ENCODE measurements at places on chromosomes 3 and 15.

- no peak for DNase-seq
Measured at GRCh38 chr15:84816694-84817465, at the start of gene ALPK3. Gene ALPK3, plus strand, starts transcription at chr15:84817356. Its CDS starts 97 bp downstream, at chr15:84817453.

GRCh38 chr15:87896936-87897335 is 359.6 kb downstream of the NTRK3 start:
- no peak for DNase-seq

DNA sequence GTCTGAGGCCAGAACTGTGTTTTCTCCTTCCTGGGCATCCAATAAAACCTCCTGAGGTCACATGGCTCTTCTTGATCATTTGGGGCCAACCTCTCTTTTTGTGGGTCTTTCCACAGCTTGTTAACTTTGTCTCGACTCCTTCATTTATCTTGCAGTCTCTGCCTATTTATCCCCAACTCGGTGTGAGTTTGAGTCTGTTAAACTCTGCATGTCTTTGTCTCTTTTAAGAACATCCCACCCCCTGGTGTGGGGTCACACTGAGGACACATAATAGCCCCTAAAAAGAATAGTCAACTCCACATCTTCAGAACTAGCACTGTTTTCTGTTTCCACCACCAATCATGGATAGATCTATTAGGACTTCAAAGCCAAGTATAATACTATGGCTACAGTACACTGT is 187.2 kb downstream of the TLE3 start:
- DNase-seq = no peak

GRCh38 chr3:160134454-160134853 is 90.8 kb upstream of the C3orf80 start:
- no peak for DNase-seq

DNA sequence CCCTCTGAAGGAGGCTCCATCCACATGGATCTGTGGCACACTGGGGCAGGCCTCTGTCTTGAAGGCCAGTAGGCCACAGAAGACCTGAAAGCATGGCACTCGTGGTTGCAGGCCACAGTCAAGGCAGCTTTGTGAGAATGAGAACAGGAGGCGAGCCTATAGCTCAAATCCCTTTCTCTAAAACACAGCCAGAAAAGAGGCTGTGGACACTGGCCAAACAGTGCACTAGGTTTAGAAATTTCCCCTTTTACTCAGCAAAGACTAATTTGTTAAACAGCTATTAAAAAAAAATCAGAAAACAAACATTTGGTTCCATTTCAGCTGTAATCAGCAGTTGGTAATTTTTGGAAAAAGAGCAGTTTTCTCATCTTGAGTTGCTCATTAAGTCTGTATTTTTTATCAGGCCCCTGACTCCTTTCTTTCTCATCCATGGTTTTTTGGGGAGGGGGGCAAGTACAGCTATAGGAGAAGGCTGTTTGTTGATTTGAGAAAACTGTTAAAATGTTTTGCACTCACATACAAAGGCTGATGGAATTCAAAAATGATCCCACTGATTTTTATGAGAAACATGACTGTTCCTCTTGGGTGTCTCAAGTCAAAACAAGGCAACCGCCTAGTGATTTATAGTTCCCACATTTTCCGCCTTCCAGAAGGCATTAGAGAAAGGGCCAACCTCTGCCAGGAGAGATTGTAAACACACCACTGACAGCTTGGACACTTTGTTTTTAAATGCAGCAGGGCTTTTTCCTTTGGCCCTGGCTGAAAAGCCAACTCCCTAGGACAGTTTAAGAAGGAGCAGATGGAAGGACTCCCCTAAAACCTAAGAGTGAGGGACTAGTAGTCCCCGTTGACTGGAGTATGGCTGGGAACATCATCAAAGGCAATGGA is 28.1 kb downstream of the PARP16 start:
- DNase-seq = no peak

- no peak for DNase-seq
Measured at GRCh38 chr3:153008226-153008625, 153.8 kb upstream of the RAP2B start.

GRCh38 chr3:47715928-47716327 is 65.8 kb downstream of the SMARCC1 start:
- DNase-seq = no peak

DNA sequence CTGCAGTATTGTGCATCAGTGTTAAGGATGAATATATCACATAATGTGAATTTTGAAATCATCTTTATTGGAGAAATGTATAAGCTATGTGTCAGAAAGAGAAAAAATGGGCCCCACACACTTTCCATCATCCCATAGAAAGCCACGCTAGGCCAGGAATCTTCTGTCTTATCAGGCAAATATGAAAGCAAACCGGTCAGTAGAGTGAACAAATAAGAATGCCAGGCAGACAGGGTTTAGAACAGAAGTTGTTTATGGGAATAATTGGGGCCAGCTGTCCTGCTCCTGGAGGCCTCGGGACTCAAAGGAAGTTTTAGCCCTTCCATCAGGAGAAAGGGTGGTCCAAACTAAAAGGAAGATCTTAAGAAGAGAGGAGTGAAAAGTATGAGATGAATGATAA is 39.5 kb downstream of the ZNF280D start:
- no peak for DNase-seq

DNA sequence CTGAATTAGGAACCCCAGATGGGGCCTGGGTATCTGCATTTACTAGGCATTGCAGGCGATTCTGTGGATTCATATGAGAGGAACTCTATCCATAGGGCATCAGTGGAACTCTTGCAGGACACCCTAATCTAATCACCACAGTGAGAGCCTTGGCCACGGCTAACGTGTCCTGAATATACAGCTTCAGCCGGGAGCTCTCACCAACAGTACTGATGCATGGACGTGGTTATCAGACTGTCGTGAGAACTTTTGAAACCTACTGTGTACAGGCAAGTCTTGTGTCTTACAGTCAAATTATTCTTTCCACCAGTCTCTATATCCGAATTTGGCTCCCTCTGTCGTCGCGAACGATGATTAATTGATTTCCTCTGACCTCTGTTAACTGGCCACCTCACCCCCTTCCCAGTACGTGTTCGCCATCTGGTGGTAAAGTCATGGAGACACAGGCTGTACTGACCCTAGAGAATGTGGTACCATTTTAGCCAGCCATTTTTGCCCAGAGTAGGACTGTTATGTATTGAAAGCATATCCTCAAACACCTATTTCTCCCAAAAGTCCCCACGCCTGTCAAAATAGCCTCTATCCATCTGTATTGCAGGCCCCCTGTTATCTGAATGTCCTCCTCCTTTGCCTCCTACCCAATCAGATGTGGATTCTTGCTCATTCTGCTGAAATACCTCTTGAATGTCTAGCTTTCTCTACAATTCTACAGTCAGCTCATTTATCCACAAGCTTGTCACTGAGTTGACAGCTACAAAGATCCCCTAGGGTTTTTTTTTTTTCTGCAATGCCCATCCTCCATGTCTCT is 39.7 kb downstream of the GLDN start:
- DNase-seq = no peak

DNA sequence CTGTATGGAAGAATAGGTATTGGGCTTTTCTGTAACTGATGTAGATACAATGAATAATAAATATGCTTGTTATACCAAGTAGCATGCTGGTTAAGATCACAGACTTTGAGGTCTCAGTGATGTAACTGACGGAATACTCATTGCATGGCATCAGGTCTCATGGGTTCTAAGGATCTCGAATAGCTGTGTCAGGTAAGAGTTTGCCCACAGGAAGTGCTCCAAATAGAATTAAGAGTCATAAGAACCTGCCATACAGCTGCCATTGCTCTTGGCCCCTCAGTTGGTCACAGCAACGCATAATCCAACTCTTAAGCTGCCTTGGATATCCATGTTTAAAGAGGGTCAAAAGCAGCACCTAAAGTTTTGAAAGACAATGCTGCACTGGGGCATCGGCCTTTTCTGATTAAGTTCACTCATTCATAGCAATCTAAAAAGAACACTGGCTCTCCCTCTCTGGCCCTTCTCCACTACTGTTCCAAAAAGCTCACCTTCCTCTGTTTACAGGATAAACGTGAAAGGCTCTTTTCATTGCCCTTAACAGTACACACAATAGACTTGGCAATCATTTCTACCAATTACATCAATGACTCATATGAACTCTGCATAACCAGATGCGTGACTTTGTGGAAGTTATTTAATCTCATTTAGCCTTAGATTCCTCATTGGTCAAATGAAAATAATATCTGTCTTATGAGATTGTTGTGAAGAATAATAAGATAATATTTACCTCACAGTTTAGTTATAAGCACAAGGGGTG is 74.6 kb downstream of the ZBTB20 start:
- DNase-seq = no peak

DNA sequence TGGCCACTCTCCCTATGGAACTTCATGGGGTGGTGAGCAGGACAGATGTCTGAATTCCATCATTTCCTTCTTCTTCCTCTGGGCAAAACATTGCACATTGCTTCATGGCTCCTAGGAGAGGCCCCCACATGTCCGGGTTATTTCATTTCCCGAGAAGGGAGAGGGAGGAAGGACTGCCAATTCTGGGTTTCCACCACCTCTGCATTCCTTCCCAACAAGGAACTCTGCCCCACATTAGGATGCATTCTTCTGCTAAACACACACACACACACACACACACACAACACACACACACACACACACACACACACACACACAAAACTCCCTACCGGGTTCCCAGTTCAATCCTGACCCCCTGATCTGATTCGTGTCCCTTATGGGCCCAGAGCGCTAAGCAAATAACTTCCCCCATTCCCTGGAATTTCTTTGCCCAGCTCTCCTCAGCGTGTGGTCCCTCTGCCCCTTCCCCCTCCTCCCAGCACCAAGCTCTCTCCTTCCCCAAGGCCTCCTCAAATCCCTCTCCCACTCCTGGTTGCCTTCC is 1.9 kb downstream of the RHO start:
- DNase-seq = no peak

DNA sequence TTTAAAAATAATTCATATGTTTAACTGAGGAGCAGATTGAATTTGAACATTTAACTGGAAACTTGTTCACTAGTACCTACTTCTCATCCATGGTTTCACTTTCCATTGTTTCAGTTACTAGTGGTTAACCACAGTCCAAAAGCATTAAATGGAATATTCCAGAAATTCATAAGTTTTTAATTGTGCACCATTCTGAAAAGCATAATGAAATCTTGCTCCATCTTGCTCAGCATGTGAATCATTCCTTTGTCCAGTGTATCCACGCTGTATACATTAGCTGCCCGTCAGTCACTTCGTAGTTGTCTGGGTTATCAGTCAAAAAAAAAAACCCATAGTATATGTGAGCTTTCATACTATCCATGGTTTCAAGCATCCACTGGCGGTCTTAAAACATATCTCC is 217.6 kb downstream of the TPRG1 start:
- no peak for DNase-seq

DNA sequence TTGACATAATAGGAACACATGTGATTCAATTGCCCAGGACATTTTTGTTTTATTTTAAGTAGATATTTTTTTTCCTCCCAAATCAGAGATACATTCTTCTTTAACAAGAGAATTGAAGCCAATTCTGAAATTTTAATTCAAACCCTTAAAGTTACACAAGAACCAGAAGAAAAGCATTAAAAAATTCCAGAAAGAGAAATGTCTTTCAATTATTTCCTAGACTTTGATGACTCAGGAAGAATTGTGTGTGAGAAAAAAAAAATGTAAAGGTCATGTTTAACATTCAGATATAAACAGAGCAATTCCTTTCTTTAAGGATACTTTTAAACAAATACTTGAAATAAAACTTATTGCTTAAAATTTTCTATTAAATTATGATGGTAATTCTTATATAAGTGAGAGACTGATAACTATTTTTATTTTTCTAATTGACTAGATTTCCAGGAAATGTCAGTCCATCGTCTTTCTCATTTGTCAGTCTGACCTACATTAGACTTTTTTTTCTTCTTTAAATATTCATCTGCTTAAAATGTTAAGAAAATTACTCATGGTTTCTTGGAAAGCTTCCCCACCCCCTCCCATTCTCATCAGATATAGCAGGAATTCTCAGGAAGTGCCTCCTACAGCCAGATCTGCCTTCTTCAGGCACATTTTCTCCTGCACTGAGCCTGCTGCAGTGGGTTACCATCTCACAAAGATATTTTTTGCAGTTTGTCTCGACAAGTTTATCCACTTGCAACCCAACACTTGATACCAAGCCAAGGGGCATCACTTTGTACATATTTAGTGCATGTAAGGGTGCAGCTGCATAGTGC is 261.8 kb upstream of the CBLB start:
- no peak for DNase-seq

GRCh38 chr15:63255489-63255990 is 21.9 kb upstream of the APH1B start:
- DNase-seq = no peak

DNA sequence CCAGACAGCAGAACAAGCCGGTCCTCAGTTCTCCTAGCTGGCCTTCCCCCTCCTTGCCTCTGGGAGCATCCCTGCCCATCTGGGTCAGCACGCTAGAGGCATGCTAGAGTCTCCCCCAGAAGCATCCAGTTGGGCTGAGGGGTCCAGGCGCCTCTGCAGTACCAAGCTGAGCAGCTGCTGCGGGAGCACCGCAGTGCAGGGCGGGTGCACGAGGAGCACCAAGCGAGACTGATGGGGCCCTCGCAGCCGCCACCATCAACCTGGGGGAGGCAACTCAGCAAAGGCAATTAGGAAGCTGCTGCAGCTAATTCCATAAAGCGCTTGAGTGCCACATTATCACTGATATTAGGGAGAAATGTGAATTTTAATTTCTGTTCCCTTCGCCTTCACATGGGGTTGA is 12.4 kb downstream of the CACNA2D3 start:
- DNase-seq = no peak

DNA sequence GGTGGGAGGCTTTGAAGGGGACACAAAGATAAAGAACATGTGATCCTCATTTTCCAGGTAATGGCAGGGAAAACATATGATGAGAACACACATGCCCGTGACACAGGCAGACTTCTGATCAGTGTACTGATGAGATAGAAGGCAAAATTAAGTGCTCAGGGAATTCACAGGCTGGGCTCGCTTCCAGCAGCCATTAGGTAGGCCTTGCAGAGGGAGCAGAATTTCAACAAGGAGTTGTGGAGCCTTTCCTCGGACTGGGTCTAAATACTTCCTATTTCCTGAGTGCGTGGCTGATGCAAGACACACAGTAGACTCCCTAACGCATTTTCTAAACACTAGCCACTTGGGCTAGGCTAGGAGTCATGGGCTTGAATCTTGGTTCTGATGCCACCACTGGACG is 74.0 kb upstream of the ETV5 start:
- DNase-seq = no peak

GRCh38 chr3:42702066-42702951 is at the start of gene HHATL:
Gene HHATL, minus strand, starts transcription at chr3:42702798. Its CDS starts 1,972 bp downstream, at chr3:42700826.
- DNase-seq = no peak

DNA sequence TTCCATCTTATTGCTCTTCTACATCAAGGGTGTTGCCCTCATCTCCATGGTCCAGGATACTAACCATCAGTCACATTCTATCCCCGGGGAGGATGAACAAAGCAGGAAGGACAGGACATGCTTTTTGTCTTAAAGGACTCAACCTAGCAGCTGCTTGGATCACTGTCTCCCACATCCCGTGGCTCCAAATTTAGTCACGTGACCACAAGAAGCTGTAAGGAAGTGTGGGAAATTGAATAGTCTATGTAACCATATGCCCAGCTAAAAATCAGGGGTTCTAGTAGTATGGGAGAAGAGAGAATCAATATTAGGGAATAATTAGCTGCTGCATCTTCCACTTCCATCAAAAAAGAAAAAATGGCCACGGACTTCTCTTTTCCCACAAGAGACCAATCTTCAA is 18.2 kb upstream of the CMSS1 start:
- DNase-seq = no peak
